ENCODE measurements at places on chromosomes 13 and 19.

GRCh38 chr13:50420718-50421472, 405.7 kb downstream of the KCNRG start:
- DNase-seq, result no peak

DNA sequence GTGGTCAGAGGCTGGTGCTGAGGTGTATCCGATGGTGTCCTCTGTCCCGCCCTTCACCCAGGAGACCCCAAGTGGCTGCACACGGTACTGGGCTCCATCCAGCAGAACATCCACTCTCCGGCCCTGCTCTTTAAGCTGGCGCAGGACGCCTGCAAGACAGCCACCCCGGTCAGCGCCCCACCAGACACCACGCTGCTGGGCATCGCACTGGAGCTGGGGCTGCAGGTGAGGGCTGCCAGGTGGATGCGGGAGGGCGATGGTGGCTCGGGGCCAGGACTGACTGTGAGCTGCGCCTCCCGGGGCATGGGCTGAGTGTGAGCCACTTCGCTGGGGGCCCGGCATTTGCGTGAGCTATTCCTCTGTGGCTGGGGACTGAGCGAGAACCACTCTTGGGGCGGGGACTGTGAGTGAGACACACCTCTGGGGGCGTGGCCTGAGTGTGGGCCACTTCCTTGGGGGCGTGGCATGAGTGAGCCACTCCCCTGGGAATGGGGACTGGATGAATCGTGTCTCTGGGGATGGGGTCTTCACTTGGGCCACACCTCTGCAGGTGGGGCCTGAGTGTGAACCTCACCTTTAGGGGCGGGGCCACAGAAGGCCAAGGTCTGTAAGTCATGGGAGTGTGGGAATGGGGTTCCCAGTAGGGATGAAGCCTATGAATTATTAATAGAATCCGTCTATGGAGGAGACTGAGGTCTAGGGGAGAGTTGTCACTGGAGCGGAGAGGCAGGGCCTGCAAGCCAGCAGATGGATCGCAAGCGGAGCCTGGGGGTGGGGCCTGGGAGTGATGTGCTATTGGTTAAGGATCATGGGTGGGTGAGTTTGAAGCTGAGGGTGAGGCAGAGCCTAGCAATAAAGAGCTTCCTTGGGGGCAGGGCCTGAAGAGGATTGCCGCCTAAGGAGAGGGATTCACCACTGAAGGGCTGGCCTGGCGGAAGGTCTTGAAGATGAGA, 30.5 kb downstream of the ZSWIM4 start:
- no peak for DNase-seq

DNA sequence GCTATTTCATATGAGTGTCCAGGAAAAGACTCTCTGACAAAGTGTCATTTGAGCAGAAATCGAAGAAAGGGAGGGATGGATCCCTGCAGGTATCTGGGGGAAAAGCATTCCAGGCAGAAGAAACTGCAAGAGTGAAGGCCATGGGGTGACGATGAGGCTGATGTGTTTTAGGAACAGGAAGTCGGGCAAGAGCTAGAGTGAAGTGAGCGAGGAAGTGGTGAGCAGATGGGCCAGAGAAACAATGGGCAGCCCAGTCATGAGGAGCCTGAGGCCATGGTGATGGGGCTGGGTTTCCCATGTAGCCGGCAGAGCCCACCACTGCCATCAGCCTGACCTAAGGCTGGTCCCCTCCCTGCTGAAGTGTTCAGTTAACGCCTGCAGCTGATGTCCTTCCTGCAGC, 150.2 kb downstream of the TNFSF13B start:
- no peak for DNase-seq

GRCh38 chr19:36136964-36137686, 2.7 kb upstream of the CAPNS1 start:
- DNase-seq, result peak; percentile 35

DNA sequence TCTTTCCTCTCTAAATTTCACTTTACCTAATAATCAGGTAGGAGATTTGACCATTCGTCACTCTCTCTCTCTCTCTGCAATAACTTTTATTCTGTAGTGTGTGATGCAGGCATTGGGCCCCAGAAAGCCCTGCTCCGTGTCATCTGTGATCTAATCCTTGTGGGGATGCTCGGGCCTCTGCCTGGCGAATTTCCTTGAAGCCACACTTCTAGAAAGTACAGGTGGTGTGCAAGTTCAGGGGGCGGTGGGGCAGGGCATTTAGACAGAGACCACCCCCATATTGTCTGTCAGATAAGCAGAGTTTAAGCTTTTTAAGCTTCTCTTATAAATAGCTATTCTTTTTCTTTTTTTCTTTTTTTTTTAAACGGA, 53.4 kb upstream of the GPR12 start:
- no peak for DNase-seq

DNA sequence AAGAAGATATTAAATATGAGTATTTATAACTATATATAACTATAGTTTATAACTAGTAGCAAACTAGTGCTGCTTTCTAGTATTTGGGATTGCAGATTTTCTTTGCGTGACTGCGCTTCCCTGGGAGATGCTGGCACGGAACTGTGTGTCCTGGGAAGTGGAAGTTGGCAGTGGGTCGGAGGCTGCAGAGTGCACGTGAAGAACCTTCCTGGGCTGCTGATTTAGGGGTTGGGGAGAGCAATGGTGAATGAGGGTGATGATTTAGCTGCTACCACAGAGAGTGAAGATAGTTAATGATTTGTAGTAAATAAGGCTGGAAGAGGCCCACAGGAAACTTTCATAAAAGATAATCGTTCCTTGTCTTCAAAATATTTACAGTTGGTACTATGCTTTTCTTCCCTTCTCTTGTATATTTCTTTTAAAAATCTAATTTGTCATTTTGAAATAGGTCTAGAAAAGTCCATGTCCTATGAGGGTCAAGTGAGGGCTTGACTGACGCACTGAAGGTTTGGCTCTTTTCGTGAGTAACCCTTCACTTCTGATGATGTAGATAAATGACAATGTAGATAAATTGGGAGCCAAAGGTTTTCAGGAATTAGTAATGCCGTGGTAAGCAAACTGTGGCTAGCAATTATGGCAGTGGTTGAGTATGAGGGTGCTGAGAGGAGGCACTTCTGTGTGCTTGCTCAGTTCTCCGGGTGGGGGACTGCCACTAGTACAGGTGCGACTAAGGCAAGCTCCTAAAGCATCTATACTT, 3.0 kb upstream of the NAA16 start:
- no peak for DNase-seq

DNA sequence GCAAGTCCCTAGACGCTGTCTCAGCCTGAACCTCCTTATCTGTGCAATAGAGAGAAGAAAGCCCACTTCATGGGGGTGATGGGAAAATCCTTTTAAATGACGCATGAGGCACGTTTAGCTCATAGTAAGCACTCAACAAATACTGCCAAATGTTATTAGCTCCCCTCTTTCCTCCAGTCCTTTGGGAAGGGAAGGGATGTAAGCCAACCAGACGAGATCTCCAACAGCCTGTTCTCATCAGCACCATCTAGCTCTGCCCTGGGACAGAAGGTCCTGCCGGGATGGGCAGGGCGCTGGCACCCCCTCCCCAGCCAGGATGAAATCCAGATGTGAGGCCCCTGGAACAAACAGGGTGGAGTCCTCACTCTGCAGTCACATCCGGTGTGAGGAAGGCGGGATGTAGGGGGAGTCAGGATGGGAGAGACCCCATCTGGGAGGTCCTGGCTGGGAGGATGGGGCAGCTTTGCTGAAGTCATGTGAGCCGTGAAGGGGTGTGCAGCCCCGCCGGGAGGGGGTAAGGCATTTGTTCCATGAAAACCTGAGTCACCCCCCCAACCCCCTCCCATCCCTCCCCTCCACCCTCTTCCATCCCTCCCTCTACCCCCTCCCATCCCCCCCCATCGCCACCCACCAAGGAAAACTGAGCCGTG, 4.6 kb downstream of the S1PR2 start:
- DNase-seq, result no peak

GRCh38 chr13:59425211-59425741, 738.5 kb downstream of the DIAPH3 start:
- no peak for DNase-seq

DNA sequence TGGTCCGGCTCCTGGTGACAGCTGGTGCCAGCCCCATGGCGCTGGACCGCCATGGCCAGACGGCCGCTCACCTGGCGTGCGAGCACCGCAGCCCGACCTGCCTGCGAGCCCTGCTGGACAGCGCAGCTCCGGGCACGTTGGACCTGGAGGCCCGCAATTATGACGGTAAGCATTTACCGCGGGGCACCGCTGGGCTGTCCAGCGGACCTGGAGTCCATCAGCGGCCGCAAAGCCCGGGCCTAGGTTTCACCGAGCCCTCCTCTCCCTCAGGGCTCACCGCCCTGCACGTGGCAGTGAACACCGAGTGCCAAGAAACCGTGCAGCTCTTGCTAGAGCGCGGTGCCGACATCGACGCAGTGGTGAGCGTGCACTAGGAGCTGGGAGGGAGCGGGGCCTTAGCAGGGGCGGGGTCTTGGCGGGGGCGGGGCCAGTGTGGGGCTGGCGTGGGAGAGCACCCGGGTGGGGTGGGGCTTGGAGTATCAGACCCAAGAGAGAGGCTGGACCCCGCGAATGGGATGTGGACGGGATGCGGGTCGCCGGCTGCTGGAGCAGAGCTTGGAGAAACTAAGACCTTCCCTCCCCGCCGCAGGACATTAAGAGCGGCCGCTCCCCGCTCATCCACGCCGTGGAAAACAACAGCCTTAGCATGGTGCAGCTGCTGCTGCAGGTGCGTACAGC, 8.7 kb downstream of the BCL3 start:
- no peak for DNase-seq

Data from MM.1S (cell line).